GM12865 (cell line): ENCODE measurements at places on chromosomes 1 and 21.

- no peak for DNase-seq
These were observed 12.0 kb upstream of the RBP7 start for GRCh38 chr1:9985001-9985400.

- no peak for DNase-seq
These were observed 3.9 kb upstream of the SLC27A3 start for GRCh38 chr1:153771261-153771660.

DNA sequence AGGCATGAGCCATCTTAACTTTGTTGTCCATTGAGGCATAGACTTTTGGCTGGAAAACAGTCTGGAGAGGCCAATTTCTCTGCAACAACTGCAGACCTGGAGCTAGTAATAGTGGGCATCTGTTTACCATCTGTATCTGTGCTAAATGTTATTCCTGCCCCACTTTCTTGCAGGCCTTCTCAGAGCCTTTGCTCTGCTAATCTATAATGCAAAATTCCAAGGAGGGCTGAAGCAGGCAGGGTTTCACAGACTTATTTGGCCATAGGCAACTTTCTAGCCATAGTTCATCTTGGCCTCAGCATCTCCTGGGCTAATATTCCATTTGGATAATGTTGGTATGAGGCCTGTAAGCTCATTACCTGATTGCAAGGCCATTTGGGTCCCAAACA, 124.5 kb upstream of the CSF3R start:
- DNase-seq, result no peak

GRCh38 chr1:205417870-205418635, 3.8 kb downstream of the LEMD1 start:
- no peak for DNase-seq

DNA sequence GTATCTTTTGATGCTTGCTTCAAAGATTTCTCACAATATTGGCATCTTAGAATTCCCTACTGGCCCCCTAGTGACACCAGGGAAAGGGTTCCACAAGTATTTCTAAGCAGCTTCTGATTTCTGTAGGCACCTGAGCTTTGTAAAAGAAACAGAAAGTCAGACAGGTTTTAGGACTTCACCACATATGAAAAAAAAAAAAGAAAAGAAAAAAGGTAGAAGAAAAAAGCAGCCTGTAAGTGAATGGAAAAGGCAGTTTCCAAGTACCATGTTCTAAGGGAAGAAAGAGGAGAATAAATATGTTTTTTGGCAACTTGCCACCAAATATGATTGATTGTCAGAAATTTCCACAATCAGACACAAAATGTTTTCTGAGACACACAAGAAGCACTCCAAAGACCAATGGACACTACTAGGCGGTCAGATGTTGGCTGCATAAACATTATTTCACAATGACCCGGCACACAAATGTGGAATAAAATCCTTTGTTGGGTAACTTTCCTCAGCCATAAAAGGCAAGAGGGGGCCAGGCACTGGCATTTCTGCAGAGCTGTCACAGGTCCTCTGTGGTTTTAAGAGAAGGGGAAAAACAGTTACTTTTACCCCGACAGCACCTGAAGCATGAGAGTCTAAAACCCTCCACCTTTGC, 12.7 kb upstream of the CPLANE2 start:
- no peak for DNase-seq

DNA sequence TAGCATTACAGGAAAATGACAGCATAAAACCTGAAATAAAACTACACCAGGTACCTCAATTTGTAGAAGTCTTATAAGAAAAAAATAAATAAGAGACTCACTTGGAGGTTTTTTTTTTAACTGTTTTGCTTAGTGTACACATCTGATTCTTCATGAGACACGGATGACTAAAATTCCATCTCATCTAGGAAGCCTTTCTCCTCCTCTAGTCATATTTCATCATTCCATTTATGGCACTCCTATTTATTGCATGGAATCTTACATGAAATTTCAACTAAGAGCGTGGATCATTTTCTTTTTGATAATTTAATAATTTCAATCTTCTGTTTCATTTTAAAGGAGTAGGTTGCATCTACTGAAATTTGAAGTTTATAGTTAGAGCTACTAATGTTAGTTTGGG, 1.6 kb upstream of the PTGS2 start:
- DNase-seq, result no peak

- DNase-seq, result no peak
These were observed 47.9 kb downstream of the SLC66A1 start for GRCh38 chr1:19360016-19360415.

GRCh38 chr1:164863056-164863455, 304.1 kb downstream of the PBX1 start:
- no peak for DNase-seq

DNA sequence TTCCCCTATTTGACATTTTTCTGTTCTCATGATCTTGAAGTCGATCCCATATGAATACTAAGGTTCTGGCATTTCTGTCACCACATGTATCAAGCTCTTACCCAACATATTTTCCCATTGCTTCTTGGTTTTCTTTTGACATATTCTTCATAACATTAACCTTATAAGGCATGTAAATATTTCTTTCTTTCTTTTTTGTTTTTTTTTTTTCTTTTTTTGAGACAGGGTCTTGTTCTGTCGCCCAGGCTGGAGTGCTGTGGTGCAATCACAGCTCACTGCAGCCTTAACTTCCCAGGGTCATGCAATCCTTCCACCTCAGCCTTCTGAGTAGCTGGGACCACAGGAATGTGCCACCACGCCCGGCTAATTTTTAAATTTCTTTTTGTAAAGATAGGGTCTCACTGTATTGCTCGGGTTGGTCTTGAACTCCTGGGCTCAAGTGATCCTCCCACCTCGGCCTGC, 33.1 kb upstream of the ERRFI1 start:
- no peak for DNase-seq
